NCI-H187 (cell line): ENCODE measurements at places on chromosomes 3 and 15.

DNA sequence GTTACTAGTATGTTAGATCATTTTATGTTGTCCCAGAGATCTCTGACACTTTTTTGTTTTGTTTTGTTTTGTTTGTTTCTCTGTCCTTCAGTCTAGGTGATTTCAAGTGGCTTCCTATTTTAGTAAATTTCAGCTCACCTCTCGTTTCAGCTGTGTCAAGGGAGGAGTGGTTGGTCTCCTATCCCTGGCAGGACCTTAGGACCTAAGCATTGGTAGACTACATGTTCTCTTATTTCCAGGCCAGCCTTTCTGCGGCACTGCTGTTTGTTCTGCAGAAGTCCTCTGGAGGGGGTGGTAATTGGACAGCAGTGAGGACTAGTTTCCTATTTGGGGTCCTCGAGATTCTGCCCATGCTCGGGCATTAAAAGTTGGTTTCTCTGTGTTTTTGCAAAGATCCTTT, 31.8 kb downstream of the MGA start:
- no peak for DNase-seq

DNA sequence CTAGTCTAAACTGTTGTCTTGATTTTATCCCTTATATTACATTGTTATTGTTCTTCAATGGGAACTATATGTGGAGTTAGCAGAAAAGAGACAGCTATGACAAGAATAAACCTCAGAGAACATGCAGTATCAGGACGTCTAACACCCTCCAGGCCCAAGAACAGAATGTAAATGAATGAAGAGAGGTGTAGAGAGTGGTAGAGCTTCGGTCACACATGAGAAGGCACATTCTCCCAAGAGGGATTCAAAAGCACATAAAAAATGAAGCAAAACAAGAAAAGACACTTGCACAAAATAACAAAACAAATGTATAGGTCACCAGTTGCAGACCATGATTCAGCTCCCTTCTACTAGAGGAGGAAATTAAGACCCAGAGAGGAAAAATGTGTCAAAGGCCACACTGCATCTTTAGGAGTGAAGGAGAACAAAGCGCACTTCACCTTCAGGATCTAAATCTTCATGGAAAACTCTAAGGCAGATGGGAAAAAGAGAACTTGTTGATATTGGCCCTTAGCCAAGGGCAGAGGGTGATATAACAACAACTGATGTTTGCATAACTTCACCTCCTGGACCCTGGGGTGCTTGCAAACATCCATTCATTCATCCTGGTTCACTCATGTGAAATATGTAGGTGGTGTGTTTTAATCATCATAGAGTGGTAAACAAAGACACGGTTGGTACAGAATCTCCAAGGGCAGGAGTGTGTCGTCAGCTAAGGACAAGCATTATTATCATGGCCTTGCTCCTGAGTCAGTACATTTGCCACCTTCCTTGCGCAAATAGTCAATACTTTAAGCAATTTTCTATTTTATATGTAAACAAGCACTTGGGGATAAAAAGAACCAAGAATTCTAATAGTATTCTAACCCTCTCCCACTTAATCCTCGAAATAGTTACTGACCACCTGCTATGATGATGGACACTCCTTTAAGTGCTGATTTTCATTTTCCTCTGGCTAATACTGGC, 8.8 kb downstream of the NEK10 start:
- no peak for DNase-seq

GRCh38 chr15:74426404-74427281, 7.1 kb downstream of the SEMA7A start:
- DNase-seq: no peak

GRCh38 chr3:85592256-85592655, 633.5 kb downstream of the CADM2 start:
- DNase-seq: no peak

DNA sequence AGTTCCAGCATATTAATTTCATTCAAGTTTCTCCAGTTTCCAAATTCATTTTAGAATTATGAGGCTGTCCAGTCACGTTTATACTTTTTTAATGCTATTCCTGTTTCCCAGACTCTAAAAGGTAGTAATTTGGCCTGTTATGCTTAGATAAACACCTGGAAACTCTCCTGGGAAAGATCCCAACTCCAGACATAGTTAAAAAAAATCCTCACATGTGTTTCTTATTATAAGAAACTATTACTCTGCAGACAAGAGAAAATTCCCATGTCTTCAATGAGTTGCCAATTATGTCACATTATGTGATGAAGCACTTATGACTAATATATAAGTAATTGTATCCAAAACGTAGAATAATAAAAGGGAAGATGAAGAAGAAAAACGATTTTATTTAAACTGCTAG, 137.1 kb upstream of the TMC3 start:
- DNase-seq: no peak

- no peak for DNase-seq
Observed at GRCh38 chr15:59950603-59951388, 53.3 kb upstream of the FOXB1 start.

GRCh38 chr3:46208167-46208704, at the start of gene CCR1:
TSS of gene CCR1 (minus strand) at chr3:46208313. CDS start at chr3:46204313, 4,000 bp downstream.
- no peak for DNase-seq

DNA sequence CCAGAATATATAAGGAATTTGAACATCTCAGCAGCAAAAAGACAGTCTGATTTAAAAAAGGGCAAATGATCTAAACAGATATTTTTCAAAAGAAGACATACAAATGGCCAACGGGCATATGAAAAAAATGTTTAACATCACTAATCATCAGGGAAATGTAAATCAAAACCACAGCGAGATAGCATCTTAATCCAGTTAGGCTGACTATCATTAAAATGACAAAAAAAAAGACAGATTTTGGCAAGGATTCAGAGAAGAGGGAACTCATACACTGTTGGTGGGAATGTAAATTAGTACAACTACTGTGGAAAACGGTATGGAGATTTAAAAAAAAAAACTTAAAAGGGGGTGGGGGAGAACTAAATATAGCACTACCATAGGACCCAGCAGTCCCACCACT, 47.9 kb downstream of the RNF13 start:
- no peak for DNase-seq

DNA sequence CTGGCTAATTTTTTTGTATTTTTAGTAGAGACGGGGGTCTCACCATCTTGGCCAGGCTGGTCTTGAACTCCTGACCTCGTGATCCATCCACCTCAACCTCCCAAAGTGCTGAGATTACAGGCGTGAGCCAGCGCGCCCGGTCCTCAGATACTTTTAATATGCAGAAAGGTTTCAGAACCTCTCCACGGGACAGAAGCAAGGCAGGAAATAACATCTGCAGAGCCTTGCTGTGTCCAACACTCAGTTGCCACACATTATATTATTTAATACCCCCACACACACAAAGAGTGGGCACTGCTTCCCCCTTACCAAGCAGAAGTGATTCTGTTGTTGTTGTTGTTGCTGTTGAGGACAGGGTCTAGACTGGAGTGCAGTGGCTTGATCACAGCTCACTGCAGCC, 28.0 kb downstream of the OSBPL10 start:
- DNase-seq: no peak

DNA sequence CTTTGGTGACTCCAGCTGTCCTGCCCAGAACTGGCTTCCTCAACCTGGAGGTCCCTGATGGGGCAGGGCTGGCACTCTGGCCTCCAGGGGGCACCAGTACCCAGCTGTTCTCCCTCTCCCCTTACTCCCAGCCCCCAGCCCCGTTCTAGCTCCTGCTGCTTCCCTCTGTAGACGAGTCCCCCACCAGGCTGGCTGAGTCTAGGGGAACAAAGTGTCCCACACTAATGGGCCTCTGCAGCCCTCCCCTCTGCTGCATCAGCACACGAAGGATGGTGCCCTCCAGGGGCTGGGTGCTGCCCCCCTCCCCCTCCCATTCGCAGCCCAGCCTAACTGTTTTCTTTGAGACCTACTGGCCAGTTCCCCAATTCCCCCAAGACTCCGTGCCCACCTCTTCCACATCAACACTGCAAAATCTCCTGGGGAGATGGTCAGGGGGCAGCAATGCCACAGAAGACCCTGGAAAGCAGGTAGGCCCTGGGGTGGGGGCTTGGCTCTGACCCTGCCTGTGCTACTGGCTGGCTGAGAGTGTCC, 4.2 kb downstream of the RHCG start:
- no peak for DNase-seq

DNA sequence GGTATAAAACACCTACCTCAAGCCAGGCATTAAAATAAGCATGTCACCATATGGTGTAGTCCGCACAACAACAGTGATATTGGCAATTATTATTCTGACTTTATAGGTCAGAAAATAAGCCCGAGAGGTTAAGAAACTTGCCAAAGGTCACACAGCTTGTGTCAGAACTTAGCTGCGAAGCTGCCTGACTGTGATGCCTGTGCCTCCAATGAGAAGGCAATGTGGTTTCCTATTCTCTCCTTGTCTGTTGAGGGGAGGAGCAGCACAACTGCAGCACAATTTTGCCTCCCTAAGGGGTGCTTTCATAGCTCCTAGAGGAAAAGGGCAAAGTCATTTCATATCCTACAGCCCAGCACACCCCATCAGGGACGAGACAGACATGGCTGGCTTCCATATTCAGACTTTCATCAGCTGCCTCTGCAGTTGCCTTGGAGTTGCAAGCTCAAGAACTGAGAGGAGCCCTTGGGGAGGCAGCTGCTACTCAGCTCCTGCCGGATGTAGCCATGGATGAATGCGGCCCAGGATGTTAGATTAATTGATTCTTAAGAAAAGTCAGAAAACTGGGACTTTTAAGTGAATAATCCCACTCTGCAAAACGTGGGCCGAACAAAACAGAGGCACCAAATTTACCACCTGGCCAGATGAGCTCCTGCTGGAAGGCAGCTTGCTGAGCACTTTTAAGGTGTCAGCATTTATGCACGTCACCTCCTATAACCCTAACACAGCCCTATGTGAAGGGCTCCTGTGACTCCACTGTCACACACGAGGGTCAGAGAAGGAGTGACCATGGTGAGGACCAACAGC, 38.5 kb downstream of the MYO5C start:
- no peak for DNase-seq

GRCh38 chr3:39962581-39962980, 153.2 kb downstream of the MYRIP start:
- DNase-seq: no peak
